Activated CD8-positive, alpha-beta T cell treated with anti-CD3 and anti-CD28 coated beads for 36 hours (primary cell): ENCODE measurements at places on chromosomes 1 and 21. TPM values are rescaled to one million over a fixed set of nuclear protein-coding genes. Genes with fewer than 3 reads are reported as not detected.

- DNase-seq: no peak
Observed at GRCh38 chr1:157966031-157966537, 27.4 kb upstream of the KIRREL1 start.

GRCh38 chr1:241992734-241993133, 6.2 kb downstream of the MAP1LC3C start:
- no peak for DNase-seq

DNA sequence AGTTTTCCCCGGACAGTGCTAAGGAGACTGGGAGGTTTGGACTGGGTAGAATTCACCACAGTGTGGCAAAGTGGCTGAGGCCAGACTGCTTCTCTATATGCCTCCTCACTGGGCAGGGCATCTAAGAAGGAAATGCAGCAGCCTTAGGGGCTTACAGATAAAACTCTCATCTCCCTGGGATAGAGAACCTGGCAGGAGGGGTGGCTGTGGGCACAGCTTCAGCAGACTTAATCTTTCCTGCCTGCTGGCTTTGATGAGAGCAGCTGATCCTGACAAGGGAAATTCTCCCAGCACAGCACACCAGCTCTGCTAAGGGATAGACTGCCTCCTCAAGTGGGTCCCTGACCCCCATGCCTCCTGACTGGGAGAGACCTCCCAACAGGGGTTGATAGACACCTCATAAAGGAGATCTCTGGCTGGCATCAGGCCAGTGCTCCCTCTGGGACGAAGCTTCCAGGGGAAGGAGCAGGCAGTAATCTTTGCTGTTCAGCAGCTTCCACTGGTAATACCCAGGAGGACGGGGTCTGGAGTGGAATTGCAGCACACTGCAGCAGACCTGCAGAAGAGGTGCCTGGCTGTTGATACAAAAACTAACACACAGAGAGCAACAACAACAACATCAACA, 25.2 kb downstream of the KIFAP3 start:
- no peak for DNase-seq

DNA sequence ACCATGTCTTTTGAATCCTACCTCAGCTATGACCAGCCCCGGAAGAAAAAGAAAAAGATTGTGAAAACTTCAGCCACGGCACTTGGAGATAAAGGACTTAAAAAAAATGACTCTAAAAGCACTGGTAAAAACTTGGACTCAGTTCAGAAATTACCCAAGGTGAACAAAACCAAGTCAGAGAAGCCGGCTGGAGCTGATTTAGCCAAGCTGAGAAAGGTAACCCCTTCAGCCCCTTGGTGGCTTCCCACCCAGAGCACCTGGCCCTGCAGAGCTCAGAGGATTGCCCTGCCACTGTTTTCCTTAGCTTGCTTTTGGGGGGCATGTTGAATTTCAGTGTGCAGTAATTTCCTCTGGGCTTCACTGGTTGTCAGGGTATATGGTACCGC, 8.5 kb downstream of the ELOA start:
- no peak for DNase-seq

GRCh38 chr1:89286549-89287180, 14.0 kb upstream of the GBP5 start:
- peak; percentile 33 for DNase-seq

DNA sequence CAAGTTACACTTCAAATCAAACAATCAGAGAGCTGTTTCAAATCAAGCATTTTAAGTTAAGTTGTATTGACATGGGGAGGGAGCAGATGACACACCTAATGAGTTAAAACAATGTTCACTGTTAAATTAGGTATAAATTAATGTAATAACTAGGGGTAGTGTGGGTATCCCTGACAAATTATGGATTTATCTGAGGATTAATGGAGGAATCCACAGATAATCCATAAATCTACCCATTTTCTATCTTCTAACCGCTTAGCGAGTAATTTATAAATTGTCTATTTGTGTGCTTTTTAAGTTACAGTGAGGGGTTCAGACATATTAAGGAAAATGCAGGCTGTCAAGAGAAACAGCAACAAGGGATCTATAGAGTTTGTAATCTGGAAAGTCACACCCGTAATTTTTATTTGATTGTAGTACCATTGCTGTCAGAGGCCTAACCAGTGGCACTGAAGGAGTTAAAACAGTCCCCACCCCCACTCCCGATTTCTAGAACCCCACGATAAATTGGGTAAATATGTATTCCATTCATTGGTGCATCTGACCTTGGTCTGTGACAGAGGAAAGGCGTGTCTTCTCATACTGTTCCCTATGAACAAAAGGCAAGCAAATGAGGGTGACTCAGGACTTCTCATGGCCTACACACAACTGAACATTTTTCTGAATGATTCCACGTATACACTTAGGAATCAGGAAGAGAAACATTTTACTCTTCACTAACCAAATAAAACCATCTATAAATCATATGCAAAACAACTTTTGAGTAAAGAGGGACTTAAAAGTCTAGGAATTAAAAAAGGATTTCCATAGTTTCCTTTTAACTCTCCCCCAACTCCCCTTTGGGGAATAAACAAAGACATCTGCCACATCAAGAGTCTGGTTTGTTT, 7.4 kb downstream of the IRF2BP2 start:
- peak; percentile 54 for DNase-seq

DNA sequence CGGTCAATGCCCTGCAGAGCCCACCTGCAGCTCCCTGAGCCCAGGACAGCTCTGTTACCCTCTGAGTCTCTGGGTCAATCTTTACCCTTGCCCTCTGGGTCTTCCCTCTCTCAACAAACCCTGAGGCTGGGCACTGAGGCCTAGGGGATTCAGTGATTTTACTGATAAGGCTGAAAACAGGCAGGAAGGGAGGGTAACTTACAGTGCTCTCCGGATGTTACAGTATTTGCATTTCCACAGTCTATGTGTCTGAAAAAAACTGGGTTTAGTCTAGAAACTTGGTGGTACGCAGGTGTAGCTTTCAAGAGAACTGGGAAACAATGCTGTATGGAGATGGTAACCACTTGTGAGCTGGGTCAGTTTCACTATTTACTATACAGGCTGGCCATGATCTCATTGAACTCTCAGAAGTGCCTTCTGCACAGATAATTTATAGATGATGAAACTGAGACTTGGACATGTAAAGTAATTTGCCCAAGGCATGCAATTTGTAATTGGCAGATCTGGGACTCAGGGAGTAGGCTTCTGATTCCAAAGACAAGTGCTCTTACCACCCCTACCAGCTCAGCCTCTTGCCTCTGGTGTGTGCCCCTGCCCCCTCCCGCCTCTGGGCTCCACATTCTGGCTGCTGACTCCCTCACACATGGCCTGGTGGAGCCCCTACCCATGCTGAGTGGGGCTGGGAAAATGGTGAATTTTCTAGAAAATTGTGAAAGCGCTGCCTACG, 48.8 kb downstream of the TENT5C start:
- DNase-seq: peak; percentile 35

- DNase-seq: no peak
Observed at GRCh38 chr1:17719874-17720273, 35.3 kb upstream of the ACTL8 start.

- no peak for DNase-seq
Observed at GRCh38 chr1:219304227-219305226, 130.8 kb downstream of the LYPLAL1 start.

RGS18 gene
- not detected for total RNA-seq

WDR3 gene
- total RNA-seq: 61.6 TPM
